ENCODE measurements at places on chromosomes 6 and 20.

- DNase-seq, result peak; percentile 69
Measured at GRCh38 chr20:41738604-41739206, 120.5 kb upstream of the CHD6 start.

DNA sequence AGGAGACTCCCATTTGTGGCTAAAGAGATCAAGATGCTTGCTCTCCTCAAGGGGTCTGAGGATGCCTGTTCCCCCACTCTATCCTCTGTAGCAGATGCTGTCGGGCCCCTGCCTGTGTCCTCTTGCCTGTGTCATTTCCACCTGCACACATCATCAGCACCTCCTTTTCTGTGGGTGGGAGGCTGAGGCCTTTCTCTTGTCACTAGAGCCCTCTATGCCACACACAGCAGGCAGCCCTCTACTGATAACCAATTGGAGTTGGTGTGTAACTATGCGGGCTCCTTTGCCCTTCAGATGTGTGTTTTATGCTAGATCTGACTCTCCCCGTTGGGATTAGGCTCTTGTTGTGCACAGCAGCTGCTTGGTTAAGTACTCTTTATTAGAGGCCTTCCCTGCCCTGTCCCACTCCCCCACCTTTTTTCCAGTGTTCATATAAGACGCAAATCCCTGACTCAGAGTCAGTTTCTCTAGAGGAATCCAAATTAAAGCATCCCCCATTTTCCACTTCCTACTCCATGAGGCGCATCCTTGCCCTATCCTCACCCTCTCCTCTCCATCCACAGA is 7.7 kb downstream of the TREML2 start:
- no peak for DNase-seq

DNA sequence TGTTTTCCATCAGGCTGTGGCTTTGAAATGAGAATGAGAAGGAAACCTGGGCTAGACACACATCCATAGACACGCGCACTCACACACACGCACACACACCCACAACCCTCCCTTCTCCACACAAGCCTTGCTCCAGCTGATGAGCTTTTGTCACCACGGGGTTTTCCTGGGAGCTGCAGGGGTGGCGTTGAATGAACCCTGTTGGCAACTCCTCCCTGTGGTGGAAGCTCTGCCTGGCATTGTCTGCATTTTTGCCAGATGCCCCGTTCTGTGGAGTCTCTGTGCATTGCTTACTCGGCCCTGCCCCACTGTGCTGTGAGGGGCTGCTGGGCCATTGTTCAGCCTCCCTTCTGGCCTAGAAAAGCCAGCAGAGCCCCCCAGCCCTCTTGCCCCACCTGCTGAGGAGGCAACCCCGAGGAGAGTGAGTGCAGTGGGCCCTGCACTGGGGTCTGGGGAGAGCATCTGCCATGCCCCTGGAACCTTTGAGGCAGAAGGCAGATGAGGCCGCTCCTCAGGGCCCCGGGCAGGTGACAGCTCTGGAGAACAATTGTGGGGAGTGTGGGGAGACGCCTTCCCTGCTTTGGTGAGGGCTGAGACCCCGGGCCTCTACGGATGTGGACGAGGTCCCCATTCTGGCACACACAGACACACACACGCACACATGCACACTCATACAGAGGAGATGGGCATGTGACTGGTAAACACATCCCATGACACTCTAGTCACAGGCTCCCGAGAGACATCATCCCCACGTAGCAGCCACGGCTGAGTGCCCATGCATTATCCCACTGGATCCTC is 9.9 kb downstream of the ADIG start:
- DNase-seq, result no peak

GRCh38 chr6:148968771-148969602 is 222.2 kb downstream of the UST start:
- no peak for DNase-seq

DNA sequence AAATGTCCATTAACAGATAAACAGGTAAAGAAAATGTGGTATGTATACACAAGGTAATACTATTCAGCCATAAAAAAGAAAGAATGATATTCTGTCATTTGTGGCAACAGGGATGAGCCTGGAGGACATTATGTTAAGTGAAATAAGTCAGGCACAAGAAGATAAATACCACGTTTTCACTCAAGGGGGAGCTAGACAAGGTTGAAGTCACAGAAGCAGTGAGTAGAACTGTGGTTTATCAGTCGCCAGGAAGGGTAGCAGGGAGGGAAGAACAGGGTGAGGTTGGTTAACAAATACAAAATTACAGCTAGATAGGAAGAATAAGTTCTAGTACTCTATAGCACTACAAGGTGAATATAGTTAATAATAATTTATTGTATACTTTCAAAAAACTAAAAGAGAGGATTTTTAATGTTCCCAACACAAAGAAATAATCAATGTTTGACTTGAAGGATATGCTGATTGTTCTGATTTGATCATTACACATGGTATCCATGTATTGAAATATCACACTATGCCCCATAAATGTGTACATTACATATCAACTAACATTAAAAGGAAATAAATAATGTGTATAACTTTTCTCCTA is 21.1 kb downstream of the RTN4IP1 start:
- DNase-seq, result peak; percentile 85
